ENCODE measurements at places on chromosomes 4 and X. TPM values are rescaled to one million over a fixed set of nuclear protein-coding genes. Genes with fewer than 3 reads are reported as not detected.

RIPPLY1 gene
- not detected for total RNA-seq

FREM3 gene
- not detected for total RNA-seq

CLCN4 gene
- total RNA-seq, result 8.4 TPM

DNA sequence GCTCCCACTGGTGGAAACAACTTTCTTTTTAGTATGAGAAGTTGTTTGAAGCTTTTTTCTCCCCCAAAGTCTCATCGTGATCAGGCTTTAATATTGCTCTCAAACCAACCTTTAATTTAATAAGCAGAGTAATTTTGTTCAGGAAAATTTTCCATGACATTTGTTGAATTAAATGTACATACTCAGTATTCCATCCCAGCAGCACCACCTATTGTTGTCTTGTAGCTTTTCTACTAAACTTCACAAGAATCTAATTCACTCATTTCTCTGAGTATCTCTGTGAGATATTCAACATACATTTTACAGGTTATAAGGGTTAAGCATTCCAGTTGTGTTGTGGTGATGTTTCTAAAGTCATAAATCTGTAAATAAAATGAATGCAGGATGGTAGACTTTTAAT is 218.3 kb upstream of the HAND2 start:
- no peak for DNase-seq

RNF128 gene
- total RNA-seq, result not detected

- DNase-seq, result no peak
Observed at GRCh38 chr4:73661646-73662119, 41.4 kb upstream of the RASSF6 start.

XAGE3 gene
- total RNA-seq, result not detected

DNA sequence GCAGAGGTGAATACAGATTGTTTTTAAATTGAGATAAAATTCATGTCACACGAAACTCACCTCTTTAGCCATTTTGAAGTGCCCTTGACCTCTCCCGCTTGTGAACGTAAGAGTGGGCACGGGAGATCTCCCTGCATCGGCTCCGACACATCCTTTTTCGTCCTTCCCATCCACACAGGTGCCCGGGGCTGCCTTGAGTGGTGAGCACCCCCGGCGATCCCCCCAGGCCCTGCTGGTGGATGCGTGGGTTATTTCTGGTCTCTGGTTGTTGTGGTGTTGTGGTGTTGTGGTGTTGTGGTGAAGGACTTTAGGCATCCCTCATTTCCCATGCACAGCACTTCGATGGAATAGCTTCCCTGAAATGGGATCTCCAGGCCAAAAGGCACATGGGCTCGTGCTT is 46.1 kb downstream of the PSAPL1 start:
- peak; percentile 44 for DNase-seq
